ENCODE measurements at places on chromosomes 4 and X.

GRCh38 chr4:141153751-141154510 lies 20.7 kb upstream of the RNF150 start:
- no peaks in the 10 kb centered on the region for H3K36me3 ChIP-seq
- no peaks in the 10 kb centered on the region for H3K4me1 ChIP-seq
- no peak overlapping the region for H3K27ac ChIP-seq

DNA sequence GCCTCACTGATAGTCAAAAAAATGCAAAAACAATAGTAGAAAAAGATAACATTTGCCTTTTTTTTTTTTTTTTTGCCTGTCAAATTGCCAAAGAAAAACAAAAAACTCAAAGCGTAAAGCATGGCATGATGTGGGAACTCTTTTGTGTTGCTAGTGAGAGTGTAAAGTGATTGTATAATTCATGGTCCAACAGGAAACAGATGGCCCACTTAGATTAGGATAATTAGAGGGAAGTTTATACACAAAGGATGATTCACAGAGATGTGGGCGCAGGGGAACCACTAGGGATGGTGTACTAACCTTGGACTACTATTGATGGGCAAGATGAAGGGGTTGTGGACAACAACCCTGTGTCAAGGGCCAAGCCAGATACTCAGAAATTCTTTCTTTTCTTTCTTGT lies 16.4 kb downstream of the MCUB start:
- no peaks in the 10 kb centered on the region for H3K27me3 ChIP-seq
- no peak for DNase-seq
- H3K36me3 ChIP-seq, result no peaks in the 10 kb centered on the region
- no peak overlapping the region for H3K4me3 ChIP-seq
- no peak overlapping the region for H3K27ac ChIP-seq

GRCh38 chrX:70398899-70399298 lies 24.2 kb upstream of the GDPD2 start:
- no peaks in the 10 kb centered on the region for H3K4me1 ChIP-seq
- no peak for DNase-seq
- no peaks in the 10 kb centered on the region for H3K36me3 ChIP-seq
- H3K27me3 ChIP-seq, result no peaks in the 10 kb centered on the region

DNA sequence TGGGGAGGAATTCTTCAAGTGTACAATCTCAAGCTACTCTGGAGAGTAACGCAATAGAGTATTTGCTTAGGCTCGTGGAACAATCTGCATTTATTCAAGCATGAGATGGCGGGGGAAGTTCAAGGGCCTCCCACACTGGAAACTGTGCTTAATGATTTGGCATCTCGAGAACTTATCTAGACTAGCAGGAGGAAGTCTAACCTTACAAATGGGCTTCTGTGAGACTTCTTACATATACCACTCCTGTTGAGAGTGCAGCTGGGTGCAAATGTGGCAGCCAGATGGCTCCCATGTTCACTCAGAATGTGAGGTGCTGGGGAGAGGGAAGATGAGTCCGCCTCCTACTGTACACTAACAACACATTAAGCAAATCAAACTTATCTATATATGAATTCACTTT lies 29.3 kb upstream of the PTPN13 start:
- H3K4me3 ChIP-seq, result no peak overlapping the region
- no peak for DNase-seq
- H3K27me3 ChIP-seq, result no peaks in the 10 kb centered on the region
- H3K36me3 ChIP-seq, result no peaks in the 10 kb centered on the region
- H3K4me1 ChIP-seq, result peaks cover 6% of the 10 kb centered on the region

DNA sequence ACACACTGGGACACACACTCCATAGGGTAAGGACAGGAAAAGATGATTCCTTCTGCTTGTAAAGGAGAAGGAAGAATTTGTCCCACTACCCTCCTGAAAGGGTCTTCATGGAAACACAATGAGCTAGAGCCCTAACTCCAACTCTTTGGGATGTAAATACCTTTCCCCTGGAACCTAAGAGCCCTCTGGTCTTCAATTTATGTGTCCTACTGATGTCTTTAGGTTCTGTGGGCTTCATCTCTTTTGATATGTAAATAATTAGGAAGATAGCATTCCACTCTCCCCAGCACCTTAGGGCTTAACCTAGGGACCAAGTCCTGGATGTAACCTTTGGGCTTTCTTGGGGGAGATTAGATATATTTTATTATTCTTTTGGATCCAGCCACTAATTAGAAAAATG lies 38.3 kb downstream of the PF4 start:
- H3K27ac ChIP-seq, result no peak overlapping the region
- no peaks in the 10 kb centered on the region for H3K36me3 ChIP-seq
- no peaks in the 10 kb centered on the region for H3K27me3 ChIP-seq
- H3K4me3 ChIP-seq, result no peak overlapping the region
- no peak for DNase-seq

- H3K27ac ChIP-seq, result no peak overlapping the region
- H3K4me3 ChIP-seq, result no peak overlapping the region
- no peaks in the 10 kb centered on the region for H3K36me3 ChIP-seq
These were observed 105.8 kb downstream of the CXCL13 start for GRCh38 chr4:77711469-77711868.

GRCh38 chr4:39668887-39669286 lies 29.0 kb upstream of the UBE2K start:
- DNase-seq, result no peak
- H3K27me3 ChIP-seq, result no peaks in the 10 kb centered on the region
- H3K27ac ChIP-seq, result no peak overlapping the region
- no peak overlapping the region for H3K4me3 ChIP-seq

- H3K4me1 ChIP-seq, result no peaks in the 10 kb centered on the region
- H3K27me3 ChIP-seq, result no peaks in the 10 kb centered on the region
- H3K36me3 ChIP-seq, result no peaks in the 10 kb centered on the region
- no peak overlapping the region for H3K27ac ChIP-seq
- H3K4me3 ChIP-seq, result no peak overlapping the region
These were observed 5.1 kb upstream of the CORIN start for GRCh38 chr4:47842985-47843384.

DNA sequence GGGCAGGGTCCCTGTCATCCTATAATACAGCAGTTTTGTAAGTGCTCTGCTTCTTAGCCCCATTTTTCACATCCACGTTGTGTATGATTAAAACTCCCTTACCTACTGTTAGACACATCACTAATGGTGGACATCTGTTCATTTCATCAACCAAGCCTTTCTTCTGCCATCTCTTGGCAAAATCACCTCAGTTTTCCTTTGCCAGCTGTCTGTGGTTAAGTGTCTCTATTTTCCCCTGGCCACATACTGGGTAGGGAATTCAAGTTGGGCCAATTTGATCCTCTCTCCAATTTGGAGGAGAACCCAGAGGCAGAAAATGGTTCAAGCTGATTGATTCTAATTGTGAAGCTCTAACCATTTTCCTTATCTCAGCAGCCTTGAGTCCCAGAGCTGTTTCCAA lies 436.1 kb downstream of the PCDH7 start:
- no peak overlapping the region for H3K27ac ChIP-seq
- no peaks in the 10 kb centered on the region for H3K27me3 ChIP-seq
- no peaks in the 10 kb centered on the region for H3K4me1 ChIP-seq
- no peak overlapping the region for H3K4me3 ChIP-seq

All from pancreas (tissue), 10 donors.